ENCODE measurements at places on chromosomes 16 and 17.

- DNase-seq, result no peak
Measured at GRCh38 chr16:19175492-19176262, 7.6 kb downstream of the SYT17 start.

DNA sequence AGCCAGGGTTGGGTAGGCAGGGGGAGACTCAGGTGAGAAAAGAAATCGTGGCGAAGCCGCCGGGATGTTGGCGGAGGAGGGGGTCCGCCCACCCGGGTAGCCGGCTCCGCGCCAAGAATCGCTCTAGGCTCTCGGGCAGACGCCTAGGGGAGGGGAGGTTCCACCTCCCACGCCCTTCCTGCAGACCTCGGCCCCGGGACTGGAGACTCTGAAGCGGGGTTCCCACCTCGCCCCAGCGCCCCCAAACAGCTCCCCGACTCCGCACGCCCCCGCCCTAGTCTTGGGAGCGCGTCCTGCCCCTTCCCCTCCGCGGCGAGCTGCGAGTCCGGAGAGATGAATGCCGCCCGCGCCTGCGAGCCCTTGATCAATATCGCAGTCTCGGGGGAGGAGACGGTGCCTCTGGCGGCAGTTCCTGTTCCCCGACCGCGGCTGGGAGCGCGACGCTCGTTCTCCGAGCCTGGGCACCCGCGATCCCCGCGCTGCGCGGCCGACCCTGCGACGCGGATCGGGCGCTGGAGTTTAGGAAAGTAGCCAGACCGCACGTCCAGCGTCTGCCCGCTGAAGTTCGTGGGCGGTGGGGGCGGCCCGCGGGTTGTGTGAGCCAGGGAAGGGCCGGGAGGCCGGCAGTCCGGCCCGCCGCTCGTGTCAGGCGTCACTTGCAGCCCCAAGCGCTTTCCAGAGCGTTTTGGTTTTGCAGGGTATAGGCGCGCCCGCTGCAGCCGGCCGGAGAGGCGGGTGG lies 790 bp downstream of the CRHR1 start:
- peak; percentile 1 for DNase-seq

- DNase-seq, result no peak
Measured at GRCh38 chr17:50310455-50311111, 35.3 kb upstream of the XYLT2 start.

DNA sequence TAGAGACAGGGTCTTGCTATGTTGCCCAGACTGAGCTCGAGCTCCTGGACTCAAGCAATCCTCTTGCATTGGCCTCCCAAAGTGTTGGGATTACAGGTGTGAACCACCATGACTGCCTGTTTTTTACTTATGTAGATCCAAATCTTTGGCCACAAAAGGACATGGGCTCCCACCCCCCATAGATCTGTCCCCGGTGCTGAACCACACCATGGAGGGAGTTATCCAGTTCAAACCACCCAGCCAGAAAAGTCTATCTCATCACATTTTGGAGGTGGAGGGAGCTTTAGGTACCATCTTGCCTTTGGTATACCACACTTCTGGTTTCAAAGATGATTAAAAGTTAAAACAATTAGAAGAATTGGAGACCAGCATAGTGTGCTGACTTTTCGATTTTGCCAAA lies 26.2 kb downstream of the SHISA9 start:
- DNase-seq, result no peak

- DNase-seq, result no peak
Measured at GRCh38 chr16:17270111-17270510, 200.6 kb downstream of the XYLT1 start.

DNA sequence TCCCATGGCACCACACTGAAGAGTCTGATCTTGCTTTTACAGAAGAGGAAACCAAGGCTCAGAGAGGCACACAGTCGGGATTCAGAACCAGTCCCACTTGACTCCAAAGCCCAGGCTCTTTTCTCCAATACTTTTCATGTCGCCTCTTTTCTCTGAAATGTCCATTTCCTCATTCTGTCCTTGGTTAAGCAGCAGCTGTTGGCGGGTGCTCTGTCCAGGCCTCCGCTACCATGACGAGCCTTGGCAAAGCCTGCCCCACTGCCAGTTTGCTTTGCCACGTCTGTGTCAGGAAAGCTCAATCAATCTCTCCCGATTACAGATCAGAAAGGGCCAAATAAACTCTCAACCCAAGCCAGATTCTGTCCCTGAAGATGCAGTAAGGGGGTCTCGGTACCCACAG lies 9.1 kb upstream of the CEP295NL start:
- DNase-seq, result no peak

- peak; percentile 94 for DNase-seq
Measured at GRCh38 chr17:31487648-31488263, 96.3 kb downstream of the RAB11FIP4 start.

DNA sequence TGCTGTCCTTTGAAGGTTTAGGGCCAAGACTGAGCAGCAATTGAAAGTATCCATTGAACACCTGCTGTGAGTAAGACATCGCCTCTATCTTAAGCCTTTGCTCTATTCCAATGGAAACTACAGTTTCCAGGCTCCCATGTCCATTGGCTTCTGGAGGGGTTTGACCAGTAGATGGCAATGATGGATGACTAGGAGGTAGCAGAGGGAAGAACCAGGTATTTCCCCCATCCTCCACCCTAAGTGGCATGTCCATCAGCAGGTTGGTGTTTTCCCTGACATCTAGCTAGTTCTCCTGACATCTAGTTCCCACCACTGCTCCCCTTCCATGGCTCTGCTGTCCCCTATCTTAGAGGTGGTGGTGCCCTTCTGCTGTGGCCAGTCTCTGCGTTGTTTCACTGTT lies 58.7 kb downstream of the CENPV start:
- no peak for DNase-seq

GRCh38 chr16:67763066-67763465 lies 43.3 kb downstream of the RANBP10 start:
- DNase-seq, result no peak

DNA sequence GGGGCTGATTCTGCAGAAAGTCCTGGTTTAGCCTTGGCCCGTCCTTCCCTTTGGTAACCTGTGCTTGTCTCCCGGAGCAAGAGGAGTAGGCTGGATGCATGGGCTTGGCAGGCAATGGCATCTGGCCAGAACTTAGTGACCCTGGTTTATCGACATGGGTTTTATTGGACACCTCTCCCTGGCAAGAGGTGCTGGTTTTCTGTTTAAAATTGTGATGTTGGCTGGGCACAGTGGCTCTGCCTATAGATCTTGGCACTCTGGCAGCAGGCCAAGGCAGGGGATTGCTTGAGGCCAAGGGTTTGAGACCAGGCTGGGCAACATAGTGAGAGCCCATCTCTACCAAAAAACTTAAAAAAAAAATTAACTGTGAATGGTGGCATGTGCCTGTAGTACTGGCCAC lies 31.2 kb downstream of the SLC12A3 start:
- no peak for DNase-seq

GRCh38 chr17:63984651-63985386 lies 12.1 kb upstream of the SCN4A start:
- peak; percentile 58 for DNase-seq

GRCh38 chr16:84531671-84532111 lies 27.2 kb upstream of the MEAK7 start:
- no peak for DNase-seq

- no peak for DNase-seq
Measured at GRCh38 chr17:56114469-56114868, 38.8 kb upstream of the ANKFN1 start.

DNA sequence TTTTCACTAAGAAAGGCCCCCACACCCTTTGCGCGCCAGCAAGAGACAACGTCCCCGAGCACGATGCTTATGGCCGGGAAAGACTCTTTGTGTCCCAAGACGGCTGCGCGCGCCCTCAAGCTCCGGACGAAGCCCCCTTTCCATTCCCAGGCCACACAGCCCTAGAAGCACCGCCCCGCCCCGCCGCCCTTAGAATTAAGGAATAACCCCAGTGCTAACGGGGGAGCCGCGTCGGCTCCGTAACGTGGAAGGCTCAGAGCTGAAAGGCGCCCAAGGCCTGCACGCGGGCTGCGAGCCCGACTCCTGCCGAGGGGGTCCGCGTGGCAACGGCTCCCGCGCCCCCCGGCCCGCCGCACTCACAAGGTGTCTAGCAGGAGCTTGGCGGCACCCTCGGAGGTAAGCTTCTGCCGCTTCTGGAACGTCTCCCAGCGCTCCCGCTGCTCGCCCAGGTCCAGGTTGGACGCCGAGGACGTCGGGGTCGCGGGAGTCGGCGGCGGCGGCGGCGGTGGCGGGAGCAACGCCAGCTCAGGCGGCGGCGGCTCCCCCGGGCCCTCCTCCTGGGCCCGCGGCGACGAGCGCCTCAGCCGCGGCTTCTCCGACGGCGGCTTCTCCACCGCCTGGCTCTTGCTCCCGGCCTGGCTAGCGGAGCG lies 477 bp downstream of the CENPV start:
- DNase-seq, result peak; percentile 21

GRCh38 chr16:48047720-48048119 lies 108.1 kb downstream of the ABCC12 start:
- DNase-seq, result no peak

DNA sequence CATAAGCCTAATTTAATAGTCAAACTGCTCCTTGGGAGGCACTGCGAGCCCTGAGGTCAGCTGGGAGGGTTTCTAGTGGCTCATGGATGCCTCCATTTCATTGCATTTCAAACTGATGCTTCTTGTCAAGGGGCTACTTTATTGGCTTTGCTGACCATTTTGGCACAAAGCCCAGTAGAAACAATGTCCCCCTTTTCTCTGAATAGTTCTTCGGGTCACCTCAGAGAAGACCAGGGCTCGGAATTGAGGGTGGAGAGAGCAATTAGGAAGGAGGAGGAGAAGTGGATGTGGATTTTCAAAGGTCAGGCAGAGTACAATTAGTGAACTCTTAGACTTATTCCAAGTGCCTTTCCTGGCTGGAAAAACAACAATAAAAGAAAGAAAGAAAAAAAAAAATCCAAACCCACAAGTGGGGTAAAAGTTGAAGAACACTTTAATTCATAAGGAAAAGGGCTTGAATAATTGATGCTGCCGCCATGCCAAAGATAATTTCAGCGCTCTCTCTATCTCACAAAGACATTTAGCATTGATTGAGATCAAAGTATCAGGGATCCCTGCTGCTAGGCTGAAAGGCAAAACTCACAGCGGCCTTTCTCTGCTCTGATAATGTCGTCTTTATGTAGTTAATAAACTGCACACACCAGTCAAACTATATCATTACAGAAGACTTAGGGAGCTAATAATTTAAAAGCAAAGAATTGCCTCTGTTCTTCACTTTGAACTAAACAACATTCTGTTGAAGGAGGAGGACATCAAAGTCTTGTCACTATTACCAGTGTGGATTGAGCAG lies 122.7 kb downstream of the RGS9 start:
- DNase-seq, result no peak

GRCh38 chr17:8629371-8630226 lies 926 bp downstream of the MYH10 start:
- no peak for DNase-seq

GRCh38 chr17:14061666-14062560 lies 7.4 kb upstream of the COX10 start:
- DNase-seq, result no peak

- DNase-seq, result no peak
Measured at GRCh38 chr16:86541560-86541959, 13.5 kb downstream of the MTHFSD start.

DNA sequence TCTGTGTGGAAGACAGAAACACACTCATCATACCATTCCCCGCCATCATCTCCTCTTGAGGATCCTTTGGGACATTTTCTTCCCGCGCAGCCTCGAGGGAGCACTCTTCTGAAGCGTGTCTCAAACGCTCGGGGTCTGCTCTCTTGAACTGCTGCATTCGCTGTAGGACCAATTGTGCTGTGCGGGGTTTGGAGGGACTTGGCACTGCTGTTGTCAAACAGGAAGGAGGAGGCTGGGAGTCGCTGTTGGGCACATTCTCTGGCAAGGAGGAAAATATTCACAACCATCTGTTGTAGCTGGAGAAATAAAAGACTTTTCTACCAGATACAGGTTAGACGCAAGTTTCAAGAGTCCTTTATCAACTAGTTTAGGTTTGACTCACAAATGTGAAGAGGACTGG lies 5.0 kb downstream of the SLX4 start:
- no peak for DNase-seq

- DNase-seq, result no peak
Measured at GRCh38 chr17:4576729-4577322, 7.5 kb upstream of the SMTNL2 start.

DNA sequence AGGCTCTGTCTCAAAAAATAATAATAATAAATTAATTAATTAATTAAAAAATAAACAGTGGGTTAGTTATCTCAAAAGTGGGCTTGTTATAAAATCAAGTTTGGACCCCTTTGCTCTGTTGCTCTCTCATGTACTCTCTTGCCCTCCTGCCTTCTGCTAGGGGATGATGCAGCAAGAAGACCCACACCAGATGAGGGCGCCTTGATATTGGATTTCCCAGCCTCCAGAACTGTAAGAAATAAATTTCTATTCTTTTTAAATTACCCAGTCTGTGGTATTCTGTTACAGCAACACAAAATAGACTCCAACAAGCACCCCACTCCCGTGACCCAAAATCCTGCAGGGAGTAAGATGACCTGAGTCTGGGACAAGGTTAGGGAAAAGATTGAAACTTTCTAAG lies 2.1 kb upstream of the ZNF652 start:
- DNase-seq, result no peak

All from stimulated activated naive CD4-positive, alpha-beta T cell treated with Interleukin-2 at 50 U/mL for 16 hours (primary cell).